Cerebellar nuclear complex (tissue), 1 donor: ENCODE measurements at places on chromosomes 4 and X.

- no peak for DNase-seq
Observed at GRCh38 chrX:100747090-100747489, 15.2 kb upstream of the SYTL4 start.

DNA sequence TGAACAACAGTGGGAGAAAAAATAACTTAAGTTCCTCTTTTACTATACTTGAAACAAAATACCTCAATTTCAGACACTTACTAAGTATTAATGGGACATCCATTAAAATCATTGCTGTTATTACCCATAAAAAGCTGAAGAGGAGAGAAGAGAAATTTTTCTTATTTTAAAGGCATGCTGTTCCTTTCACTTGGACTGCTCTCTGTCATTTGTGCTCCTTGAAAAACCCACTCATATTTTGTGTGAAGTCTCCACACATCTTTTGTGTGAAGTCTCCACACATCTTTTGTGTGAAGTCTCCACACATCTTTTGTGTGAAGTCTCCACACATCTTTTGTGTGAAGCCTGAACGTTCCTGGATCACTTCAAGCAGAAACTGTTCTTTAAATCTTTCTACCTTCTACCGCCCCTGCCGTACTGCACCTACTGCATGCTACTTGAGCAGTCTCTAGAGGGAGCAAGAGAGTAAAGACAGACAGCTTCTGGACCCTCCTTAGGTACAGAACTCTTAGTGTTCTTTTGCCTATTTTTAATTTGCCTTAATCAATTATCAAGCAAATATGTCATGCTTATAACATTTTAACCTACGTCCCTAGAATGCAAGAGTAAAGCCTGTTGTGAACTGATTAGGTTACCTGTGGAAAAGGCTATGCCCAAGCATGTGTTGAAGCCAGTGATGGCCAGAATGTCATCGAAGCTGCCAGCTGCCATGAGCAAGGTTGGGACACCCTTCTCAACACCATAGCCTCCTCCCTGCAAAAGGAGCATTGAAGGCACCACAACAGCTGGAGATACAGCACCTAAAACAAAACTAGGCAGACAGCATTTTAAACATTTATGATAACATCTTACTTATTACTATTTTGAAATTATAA is 27.1 kb upstream of the SLC9B1 start:
- no peak for DNase-seq

GRCh38 chr4:106978046-106978774 is 57.9 kb downstream of the DKK2 start:
- DNase-seq: no peak

DNA sequence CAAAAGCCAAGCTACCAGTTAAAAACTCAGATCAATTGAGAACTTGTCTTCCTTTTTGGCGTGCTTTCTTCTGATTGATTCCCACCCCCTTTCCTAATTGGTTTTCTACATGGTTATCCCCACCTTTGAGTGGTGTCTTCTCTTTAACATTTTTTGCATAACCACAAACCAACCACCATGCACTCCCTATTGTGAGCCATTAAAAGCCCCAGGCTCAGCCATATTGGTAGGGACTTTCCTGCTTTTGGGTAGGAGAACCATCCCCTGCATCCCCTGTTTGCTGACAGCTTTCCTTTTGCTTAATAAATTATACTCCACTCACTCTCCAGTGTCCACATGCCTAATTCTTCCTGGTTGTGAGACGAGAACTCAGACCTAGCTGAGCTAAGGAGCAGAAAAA is 1651.4 kb upstream of the IGFBP7 start:
- DNase-seq: no peak

GRCh38 chr4:137067735-137068134 is 464.6 kb downstream of the PCDH18 start:
- no peak for DNase-seq

GRCh38 chrX:110138557-110138956 is 135.6 kb downstream of the TMEM164 start:
- DNase-seq: no peak

- no peak for DNase-seq
Observed at GRCh38 chr4:3208826-3209225, 40.1 kb upstream of the MSANTD1 start.

DNA sequence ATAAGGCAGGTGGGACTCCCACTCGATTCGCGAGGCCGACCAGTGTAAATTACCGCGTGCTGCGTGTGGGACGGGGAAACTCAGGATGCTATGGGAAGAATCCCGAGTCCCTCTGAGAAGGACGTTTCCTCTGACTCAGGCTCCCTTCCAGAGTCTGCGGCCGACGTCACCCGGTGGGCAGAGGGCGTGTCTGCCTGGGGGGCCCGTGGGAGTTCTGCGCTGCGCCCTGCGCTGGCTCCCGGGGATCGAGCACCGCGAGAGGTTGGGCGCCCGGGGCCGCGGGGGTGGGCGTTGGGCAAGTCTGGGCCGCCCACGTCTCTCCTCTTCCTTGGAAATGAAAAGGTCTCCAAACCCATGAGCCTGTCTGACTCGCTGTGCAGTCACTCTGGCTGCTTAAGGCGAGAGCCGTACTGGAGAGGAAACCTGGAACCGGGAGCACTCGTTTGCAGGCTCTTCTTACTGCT is 568 bp downstream of the NIPAL1 start:
- DNase-seq: no peak

GRCh38 chrX:84362184-84362838 is 139.9 kb downstream of the HDX start:
- no peak for DNase-seq

DNA sequence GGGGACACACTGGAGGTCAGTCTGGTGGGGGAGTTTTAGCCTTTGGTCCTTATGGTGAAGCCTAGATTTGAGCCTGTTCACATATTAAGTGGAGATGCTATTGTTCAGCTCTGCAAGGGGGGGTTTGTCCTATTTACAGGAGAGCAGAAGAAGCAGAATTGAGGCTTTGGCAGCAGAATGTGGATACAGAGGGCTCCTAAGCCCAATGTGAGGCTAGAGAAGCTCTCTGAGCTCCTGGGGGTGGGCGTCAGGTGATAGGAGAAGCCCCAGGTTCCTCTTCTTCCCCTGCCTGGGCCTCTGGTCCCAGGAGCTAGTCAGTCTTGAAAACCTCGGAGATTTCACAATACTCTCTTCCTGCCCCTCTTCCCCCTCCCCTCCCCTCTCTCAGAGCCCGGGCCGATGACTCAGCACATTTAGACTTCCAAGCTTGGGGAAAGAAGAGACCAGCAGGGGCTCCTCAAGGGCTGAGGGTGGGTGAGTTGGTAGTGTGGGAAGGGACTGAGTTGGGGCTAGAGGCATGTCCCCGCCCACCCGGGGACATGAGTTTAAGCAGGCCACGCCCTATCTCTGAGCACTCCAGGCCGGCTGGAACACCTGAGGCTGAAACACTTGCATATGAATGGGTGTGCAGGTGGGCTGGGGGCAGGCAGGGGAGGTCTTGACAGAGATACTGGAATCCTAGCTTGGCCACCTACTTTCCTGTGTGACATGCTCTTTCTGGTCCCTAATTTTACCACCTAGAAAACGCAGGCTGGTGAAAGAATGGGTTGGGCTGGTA is 3.4 kb downstream of the TFE3 start:
- no peak for DNase-seq

GRCh38 chr4:163568843-163569242 is 74.4 kb downstream of the TMA16 start:
- DNase-seq: no peak

- DNase-seq: no peak
Observed at GRCh38 chr4:184961660-184962059, 56.6 kb upstream of the HELT start.

GRCh38 chr4:152188801-152189200 is 347.1 kb downstream of the FBXW7 start:
- DNase-seq: no peak
